Panc1 (cell line): ENCODE measurements at places on chromosomes 1 and 21.

DNA sequence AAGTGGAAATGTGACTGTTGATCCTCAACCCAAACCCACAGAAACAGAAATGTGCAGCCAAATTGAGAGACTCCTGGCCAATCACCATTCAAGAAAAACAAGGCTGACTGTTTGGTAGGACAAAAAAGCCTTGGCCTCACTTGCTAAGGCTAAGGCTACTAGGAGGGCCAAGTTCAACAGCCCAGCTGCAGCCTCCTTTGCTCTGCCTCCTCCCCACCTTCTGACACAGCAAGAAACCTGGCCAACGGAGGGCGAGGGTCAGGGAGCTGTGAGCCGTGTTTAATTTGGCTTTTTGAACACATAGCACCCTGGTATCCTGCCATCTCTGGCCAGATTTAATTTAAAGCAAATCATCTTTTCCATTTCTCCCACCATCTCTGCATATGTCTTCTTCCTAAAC lies 165.8 kb upstream of the RAB4A start:
- DNase-seq = no peak

DNA sequence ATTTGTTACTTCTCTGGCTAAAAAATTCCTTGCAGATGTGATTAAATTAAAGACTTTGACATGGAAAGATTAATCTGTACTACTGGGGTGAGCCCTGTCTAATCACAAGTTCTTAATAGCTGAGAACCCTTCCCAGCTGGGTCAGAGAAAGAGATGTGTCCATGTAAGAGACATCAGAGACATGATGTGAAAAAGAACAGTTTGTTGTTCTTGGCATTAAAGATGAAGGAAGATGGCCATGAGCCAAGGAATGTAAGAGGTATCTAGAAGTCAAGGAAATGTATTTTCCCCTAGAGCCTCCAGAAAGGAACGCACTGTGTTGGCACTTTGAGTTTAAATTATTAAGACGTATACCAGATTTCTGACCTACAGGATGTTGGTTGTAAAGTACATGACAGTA lies 1271.5 kb upstream of the PRMT6 start:
- DNase-seq = no peak

DNA sequence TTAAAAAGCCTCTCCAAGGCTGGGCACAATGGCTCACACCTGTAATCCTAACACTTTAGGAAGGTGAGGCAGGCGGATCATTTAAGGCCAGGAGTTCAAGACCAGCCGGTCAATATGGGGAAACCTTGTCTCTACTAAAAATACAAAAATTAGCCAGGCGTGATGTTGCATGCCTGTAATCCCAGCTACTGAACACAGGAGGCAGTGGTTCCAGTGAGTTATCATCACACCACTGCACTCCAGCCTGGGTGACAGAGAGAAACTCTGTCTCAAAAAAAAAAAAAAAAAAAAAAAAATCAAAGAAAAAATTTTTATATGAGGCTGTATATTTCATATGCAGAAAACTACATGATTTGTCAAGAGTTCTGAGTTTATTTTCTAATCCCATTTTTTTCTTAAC lies 1107.1 kb upstream of the TMPRSS15 start:
- no peak for DNase-seq

DNA sequence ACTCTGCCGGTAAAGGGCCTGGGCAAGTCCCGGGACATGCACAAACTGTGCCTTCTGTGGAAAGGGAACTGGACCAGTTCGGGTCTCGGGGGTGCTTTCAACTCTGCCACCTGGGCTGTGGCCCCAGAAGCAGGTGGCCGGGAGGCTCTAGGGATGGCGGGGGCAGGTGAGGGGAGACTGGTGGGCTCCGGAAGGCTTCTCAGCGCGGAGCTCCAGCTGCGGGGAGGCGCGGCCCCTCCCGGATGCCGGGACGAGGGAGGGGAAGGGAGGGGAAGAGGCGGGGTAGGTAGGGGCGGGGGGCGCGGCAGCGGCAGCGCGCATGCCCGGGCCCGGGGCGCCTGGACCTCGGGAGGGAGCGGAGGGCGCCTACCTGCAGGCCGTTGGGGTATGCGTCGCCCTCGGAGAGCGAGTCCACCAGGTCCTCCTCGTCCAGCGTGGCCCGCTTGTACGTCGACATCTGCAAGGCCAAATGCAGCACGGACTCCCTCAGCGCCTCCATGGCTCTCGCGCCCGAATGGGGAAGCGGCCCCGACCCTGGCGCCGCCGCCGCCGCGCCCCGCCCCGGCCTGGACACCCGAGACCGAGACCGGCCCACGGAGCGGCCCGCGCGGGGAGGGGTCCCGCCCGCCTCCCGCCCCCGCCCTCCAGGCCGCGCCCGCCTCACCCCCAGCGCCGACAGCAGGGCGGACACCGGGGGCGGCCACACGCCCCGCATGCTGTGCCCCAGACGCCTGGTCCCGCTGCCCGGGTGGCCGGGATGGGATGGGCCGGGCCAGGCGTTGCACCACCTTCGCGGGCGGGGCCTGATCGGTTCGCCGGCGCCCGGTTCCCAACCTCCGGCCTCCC lies at the start of gene ECE1:
TSS of gene ECE1 (minus strand) at position 764 of the 846 bp plus-strand sequence. CDS start at position 715, 49 bp downstream.
- DNase-seq = no peak

- DNase-seq = no peak
Observed at GRCh38 chr1:90717665-90718410, 736 bp upstream of the BARHL2 start.

DNA sequence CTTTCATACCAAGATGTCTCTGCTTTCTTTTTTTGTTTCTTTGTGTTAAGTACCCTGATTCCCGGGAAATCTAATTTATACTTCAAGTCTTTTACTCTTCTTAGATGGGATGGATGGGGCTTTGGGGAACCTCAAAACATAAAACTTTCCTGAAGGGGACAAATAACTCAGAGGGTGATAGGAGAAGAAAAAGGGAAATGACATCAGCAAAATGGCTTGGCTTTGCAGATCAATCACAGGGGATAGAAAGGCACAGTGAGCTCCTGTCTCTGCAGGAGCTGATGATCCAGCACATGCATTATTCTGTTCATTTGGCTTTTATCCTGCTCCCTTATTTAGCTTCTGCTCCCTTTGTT lies 1.4 kb upstream of the CA14 start:
- no peak for DNase-seq

DNA sequence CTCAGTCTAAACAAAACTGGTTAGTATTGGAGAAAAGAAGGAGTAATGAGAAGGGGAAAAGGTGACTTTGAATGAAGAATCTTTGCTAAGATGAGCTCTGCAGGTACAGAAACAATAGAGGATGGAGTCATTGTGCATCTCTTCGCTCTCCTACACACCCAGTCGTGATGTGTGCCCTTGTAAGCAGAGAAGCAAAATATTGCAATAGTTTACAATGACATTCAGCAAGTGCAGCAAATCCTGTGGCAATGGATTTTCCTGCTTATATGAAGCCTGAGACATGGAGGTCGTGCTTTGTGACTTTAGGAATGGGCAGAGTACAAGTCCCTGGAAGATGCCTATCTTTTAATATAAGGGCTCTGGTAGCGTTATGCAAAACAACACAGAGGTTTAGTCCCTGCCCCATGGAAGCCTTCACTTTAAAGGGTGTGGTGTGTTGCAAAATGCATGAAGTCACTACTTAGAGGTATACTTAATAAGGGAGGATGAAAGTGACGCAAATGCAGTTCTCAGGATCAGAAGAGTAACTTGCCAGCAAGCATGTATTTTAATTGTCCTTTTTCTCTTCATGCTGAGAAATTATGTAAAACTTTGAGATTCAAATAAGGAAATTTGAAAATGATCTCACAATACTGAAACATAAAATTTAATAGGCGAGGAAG lies 88.0 kb upstream of the IVNS1ABP start:
- DNase-seq = no peak

DNA sequence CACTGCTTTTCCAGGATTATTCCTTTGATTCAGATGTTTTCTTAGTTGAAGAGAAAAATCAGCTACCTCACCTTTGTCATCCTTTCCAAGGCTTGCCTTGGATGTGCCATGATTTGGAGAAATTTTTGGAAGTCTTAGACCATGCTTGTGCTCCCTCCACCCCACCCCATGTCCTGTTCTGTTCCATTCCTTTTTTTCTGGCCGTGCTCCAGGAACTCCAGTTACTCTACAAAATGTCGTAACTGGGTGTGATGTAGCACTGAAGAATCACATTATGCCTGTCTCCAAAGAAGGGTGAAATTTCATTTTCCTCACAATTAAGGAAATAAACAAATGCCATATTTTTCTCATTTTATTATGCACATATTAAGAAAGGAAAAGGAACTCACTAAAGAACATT lies 217.8 kb upstream of the ZRANB2 start:
- no peak for DNase-seq

GRCh38 chr1:172070055-172070454 lies 228.8 kb downstream of the DNM3 start:
- DNase-seq = no peak
